Nucleus accumbens (tissue), 56 donors: ENCODE measurements at places on chromosomes 2 and 18.

GRCh38 chr2:234649951-234650350 lies 153.1 kb upstream of the ARL4C start:
- DNase-seq: no peak

DNA sequence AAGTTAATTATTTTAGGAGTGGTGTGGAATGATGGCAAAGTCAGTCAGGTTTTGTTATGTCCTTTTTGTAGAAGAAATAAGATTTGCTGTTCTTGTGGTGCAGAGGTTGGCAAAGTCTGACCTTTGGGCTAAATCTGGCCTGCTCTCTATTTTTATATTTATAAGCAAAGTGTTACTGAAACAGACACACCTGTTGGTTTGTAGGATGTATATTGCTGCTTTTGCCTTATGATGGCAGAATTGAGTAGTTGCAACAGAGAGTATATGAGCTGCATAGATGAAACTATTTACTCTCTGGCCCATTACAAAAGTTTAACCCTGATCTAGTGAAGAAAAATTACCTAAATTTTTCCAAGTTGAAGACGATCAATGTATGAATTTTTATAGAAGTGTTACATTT lies 34.1 kb upstream of the KCNJ13 start:
- no peak for DNase-seq

- DNase-seq: no peak
These were observed 20.8 kb upstream of the TNP1 start for GRCh38 chr2:216880509-216881184.

DNA sequence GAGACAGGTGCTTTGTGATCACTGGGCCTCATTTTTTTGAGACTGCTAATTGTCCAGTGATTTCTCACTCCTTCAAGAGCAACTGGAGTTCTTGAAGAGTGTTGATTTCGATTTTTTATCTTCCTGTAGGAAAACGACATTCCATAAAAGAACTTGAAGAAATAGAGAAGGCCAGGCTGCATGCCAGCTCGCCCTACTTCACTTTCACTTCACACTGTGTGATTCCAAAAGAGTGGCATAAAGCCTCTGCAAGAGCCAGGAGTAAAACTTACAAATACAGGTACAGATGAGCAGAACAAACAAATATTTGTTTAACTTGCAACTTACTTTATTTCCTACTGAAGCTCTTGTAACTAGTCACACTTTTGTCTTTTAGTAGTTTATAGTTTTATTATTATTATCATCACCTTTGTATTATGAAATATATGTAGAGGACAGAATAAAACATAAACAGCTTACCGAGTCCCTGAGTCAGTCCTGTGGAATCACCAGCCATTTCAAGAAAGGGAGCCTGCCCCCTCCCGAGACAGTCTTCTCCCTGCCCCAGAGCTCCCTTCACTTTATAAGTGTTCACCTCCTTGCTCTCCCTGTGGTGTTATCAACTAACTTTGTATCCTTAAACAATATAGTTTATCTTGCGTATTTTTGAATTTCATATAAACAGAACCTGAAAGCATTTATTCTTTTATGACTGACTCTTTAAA lies 8.7 kb downstream of the FAM228A start:
- DNase-seq: no peak

DNA sequence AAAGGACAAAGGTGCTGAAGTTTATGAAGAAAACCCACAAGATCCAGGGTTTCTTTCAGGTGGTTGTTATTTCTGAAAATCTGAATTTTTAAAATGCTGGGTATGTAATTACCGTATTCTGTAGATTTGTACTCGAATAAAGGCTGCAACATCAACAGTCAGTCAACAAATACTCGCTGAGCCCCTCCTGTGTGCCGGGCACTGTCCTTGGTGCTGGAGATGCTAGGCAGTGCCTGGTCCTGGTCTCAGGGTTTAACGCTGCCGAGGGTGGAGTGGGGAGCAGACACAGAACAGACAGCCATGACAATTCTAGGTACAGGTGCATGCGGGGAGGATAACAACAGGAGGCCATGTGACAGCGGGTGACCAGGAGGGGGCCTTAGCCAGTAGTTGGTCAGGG lies 27.2 kb upstream of the PDIA6 start:
- no peak for DNase-seq

- no peak for DNase-seq
These were observed 48.3 kb downstream of the RFTN2 start for GRCh38 chr2:197626965-197627625.

DNA sequence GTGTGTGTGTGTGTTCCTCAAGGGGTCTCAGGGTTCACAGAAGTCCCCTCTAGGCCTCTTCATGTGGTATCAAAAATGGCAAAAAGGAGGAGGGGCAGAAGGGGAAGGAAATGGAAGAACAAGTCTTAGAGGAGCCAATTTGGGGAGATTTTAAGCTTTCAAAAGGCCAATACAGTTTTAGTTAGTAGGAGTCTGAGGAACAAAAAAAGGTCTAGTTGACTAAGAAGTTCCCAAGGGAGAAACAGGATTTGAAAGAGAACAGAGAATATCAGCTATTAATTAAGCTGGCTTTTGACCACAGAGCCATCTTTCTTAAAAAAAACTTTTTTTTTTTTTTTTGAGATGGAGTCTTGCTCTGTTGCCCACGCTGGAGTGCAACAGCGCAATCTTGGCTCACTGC lies 7.1 kb downstream of the RNF125 start:
- no peak for DNase-seq

- DNase-seq: no peak
These were observed 13.5 kb downstream of the HNMT start for GRCh38 chr2:137977790-137978189.

DNA sequence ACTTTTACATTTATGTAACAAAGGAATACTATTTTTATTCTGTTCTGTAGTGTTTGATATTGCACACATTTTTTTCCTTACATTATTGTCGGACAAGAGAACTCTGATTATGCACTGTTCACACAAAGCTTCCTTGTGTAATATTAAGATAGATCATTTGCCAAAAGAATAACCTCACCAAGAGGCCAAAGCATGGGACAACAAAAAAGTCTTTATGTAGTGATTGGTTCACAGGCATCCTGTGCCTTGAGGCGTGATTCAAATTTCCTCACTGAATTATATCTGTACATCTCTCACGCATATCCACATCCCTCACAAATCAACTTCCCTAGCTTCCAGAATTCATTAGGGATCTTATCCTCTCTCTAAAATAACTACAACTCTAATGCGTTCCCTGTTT lies 642.7 kb downstream of the NR4A2 start:
- no peak for DNase-seq

- no peak for DNase-seq
These were observed 106.4 kb downstream of the BCL2L11 start for GRCh38 chr2:111226876-111227700.

DNA sequence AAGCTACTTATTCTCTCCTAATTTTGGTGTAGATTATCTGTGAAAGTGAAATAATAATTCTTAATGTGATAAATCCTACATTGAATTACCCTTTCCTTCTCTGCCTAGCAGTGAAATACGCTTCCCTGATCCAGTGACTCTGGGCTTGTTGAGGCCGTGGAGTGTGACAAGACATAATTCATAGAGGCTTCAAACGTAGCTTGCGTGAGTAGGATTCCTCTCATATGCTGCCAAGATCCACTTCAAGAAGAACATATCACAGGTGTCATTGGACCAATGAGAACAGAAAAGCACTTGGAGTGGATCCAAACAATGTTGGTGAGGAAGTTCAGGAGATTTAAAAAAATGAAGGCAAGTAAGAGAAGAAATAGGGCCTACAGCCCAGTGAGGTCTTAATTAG lies 221.3 kb upstream of the TMEFF2 start:
- DNase-seq: no peak

DNA sequence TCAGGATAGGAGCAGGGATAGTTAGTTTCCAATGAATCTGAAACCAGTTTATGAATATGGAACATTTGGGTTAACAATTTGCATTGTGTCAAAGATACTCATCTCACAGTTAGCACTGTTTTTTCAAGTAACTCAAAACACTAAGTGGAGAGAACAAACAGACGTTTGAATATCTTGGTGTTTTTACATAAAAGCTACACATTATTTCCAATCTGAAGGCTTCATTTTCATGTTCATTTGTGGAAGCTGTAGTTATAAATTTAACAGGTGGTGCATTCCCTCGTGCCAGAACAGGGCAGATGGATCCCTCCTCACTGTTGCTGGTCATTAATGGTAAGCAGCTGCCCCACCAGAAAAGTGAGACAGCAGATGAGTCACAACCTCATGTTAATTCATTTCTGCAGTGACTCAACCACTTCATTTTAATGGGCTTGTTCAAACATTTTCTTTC lies 286.9 kb downstream of the TMX3 start:
- no peak for DNase-seq

DNA sequence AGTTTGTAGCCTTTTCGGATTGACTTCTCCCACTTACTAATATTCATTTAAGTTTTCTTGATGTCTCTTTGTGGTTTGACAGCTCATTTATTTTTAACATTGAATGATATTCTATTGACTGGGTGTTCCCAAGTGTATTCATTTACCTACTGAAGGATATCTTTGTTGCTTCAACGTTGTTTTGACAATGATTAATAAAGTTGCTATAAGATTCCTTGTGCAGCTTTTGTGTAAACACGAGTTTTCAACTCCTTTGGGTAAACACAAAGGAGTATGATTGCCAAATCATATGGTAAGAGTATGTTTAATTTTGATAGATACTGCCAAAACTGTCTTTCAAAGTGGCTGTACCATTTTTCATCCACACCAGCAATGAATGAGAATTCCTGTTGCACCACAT lies 1200.9 kb downstream of the DSC3 start:
- DNase-seq: no peak

GRCh38 chr18:69518989-69519388 lies 118.3 kb downstream of the DOK6 start:
- no peak for DNase-seq

GRCh38 chr18:31426021-31426420 lies 21.5 kb upstream of the DSG3 start:
- DNase-seq: no peak

DNA sequence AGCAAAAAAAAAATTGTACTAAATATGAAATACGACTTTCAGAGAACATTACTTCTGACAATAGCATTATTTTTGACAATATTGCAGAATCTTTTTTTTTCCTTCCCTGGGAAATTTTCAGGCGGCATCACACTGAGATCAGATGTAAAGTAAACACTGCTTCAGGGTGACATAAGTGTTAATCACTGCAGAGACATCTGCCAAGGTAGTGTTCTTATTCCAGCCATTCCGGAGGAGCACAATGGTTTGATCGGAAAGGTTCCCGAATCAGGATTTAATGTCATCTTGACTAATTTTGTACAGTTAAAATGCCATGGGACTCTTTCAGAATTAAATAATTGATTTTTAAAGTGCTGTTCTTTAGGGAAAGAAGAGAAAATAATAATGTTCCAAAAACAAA lies 56.7 kb upstream of the ZNF236 start:
- no peak for DNase-seq

GRCh38 chr2:119637371-119637770 lies 41.6 kb upstream of the TMEM177 start:
- no peak for DNase-seq

- DNase-seq: no peak
These were observed 109.3 kb downstream of the KLHL29 start for GRCh38 chr2:23494286-23494685.

DNA sequence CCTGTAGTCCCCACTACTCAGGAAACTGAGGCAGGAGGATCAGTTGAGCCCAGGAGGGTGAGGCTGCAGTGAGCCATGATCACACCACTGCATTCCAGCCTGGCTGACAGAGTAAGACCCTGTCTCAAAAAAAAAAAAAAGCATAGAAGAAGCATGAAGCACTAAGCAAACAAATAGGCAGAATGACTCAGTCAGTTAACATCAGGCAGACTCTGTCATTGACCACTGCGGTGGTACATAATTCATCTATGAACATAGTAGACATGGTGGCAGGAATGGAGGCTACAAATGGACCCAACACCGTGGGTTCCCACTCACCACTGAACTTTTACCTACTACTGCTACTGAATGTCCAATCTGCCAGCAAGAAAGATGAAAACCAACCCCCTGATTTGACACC lies 7.6 kb upstream of the ASXL2 start:
- no peak for DNase-seq

DNA sequence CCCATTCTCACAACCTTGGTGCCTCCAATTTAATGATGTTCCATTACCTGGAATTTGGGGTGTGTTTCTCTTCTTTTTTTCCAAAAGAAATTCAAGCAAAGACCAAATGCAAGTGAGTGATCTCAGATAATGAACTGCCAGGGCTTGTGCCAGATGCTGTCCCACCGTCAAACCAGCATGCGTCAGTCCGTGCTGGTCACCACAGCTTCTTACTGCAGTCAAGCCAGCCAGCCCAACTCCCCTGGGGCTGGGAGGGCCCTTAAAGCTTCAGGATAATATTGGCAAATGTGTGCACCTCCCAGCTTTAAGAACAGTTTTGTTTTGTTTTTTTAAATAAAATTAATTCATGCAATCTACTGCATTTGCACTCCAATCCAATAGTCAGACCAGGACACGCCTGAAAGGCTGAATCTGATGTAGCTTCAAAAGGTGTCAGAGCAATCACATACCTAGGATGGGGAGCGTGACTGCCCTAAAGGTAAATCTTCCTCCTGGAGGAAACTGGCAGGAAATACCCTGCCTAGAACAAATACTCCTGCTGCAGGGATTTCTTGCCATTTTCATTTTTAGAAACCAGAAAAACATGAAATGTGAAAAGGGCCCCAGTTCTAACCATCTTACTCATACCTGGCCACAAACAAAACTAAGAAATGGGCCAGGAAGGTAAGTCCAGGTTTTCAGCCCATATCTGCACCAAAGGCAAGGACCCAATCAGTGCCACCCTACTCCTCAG lies 26.8 kb upstream of the SP3 start:
- DNase-seq: no peak

GRCh38 chr2:137845422-137845821 lies 118.9 kb upstream of the HNMT start:
- no peak for DNase-seq

- DNase-seq: no peak
These were observed 3.7 kb downstream of the ALPG start for GRCh38 chr2:232410238-232410900.

DNA sequence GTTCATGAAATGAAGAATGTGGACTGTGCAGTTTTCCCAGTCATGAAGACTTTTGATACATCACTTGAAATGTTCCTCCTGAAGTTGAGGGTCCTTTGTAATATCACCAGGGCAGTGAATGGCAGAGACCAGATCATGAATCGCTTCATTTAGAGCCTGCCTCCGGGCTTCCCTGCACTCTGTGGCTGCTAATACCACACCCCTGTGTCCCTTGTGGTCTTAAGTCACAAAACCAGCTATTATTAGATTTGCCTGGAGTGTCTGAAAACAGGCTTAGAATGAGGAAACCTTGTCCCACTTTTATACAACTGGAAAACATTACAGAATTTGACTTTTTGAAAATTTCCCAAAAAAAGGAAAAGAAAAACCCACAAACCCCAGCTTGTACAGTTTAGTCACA lies 147.9 kb downstream of the MGAT5 start:
- DNase-seq: no peak

DNA sequence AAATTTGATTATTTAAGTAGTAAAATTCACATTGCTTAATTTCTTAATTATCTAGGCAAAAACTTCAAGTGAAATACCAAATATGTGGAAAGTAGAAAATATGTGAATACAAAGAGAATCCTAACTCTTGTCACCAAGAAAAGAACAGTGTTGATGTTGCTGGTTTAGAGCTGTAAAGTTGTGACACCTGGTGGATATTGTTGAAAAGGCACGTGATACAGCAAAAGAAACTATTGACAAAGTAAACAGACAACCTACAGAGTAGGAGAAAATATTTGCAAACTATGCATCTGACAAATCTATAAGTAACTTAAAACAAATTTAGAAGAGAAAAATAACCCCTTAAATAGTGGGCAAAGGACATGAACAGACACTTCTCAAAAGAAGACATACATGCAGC lies 25.6 kb upstream of the ZC3H15 start:
- no peak for DNase-seq
